ENCODE measurements at places on chromosomes 11 and 22. TPM values are rescaled to one million over a fixed set of nuclear protein-coding genes. Genes with fewer than 3 reads are reported as not detected.
A peak's percentile ranks its signal among the peaks of the same experiment; 100 is the strongest.

SLC22A25 gene
- total RNA-seq: not detected

JHY gene
- 7.3 TPM for total RNA-seq

DNA sequence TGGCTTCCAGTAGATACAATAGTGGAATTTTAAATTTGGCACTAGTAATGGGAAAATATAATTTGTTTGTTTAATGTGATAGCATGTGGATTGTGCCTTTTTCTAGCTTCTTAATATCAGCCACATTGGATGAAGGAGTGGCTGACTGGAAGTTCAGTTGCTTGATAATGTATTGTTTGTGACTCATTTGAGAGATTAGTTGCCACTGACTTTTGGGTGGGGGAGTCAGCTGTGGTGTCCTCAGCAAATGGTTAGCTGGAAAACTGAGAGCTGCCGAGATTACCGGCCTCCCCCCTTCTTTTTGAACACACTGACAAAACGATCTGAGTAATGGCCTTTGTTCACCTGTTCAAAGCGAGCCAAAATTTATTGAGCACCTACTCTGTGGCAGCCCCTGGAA is 5.5 kb downstream of the JAM3 start:
- H3K4me3 ChIP-seq: no peak overlapping the region
- DNase-seq: peak; percentile 20
- H3K27ac ChIP-seq: no peak overlapping the region
- no peaks in the 10 kb centered on the region for H3K27me3 ChIP-seq

DNA sequence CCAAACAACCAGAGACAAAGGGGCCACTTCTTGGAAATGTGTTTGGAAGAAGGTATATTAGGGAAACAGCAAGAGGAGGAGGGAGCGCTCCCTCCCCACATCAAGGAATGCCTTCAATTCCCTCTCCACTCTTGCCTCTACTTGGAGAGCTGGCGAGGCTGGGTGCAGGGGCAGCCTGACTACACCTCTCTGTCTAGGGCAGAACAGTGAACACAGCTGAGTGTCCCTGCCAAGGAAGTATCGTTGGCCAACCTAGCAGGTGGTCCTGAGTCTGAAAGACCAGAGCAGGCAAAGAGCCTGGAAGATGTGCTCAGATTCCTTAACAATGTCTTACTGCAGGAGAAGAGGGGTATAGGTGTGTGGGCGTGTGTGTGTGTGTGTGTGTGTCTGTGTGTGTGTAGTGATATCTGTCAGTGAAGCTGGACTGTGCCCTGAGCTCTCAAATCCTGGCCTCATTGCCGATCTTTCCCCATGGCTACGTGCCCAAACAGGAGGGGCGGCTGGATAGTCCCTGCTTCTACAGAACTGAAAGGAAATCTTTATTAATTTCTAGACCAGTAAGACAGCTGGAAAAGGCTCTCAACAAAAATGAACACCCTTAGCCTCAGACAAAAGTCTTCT is 46.8 kb downstream of the PAMR1 start:
- H3K4me1 ChIP-seq: peaks cover 9% of the 10 kb centered on the region
- H3K27ac ChIP-seq: no peak overlapping the region
- H3K4me3 ChIP-seq: no peak overlapping the region
- H3K27me3 ChIP-seq: no peaks in the 10 kb centered on the region
- no peak for DNase-seq
- peaks cover 12% of the 10 kb centered on the region for H3K36me3 ChIP-seq

RTN4RL2 gene
- total RNA-seq: 0.32 TPM

GRCh38 chr11:94090401-94090800 is 38.2 kb upstream of the PANX1 start:
- H3K27ac ChIP-seq: no peak overlapping the region
- H3K27me3 ChIP-seq: no peaks in the 10 kb centered on the region

DNA sequence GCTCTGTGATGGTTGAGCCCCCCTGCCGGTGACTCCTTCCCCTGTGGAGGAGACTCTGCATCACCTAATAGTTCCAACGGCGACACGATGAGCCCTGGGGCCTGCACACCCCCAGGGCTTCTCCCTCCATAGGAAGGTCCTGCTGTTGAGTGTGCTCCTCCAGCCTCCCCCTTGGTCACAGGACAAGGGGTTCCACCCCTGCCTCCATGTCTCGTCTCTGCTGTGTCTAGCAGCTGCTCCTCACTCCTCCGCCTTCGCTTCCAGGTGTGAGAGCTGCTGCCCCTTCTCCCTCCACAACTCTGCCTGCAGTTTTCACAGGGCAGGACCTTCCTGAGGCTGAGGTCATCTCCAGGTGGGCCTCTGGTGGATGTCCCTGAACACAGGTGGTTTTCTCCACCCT is 1416.1 kb downstream of the TBC1D22A start:
- no peak overlapping the region for H3K4me3 ChIP-seq
- no peaks in the 10 kb centered on the region for H3K36me3 ChIP-seq
- H3K27ac ChIP-seq: no peak overlapping the region
- H3K4me1 ChIP-seq: no peaks in the 10 kb centered on the region
- DNase-seq: no peak

- no peaks in the 10 kb centered on the region for H3K36me3 ChIP-seq
- DNase-seq: no peak
- no peak overlapping the region for H3K4me3 ChIP-seq
- H3K4me1 ChIP-seq: no peaks in the 10 kb centered on the region
- H3K27me3 ChIP-seq: peaks cover 88% of the 10 kb centered on the region
- no peak overlapping the region for H3K27ac ChIP-seq
Measured at GRCh38 chr11:131546218-131546895, 175.9 kb downstream of the NTM start.

RASGRP2 gene
- not detected for total RNA-seq

TMEM135 gene
- 11.0 TPM for total RNA-seq

DNA sequence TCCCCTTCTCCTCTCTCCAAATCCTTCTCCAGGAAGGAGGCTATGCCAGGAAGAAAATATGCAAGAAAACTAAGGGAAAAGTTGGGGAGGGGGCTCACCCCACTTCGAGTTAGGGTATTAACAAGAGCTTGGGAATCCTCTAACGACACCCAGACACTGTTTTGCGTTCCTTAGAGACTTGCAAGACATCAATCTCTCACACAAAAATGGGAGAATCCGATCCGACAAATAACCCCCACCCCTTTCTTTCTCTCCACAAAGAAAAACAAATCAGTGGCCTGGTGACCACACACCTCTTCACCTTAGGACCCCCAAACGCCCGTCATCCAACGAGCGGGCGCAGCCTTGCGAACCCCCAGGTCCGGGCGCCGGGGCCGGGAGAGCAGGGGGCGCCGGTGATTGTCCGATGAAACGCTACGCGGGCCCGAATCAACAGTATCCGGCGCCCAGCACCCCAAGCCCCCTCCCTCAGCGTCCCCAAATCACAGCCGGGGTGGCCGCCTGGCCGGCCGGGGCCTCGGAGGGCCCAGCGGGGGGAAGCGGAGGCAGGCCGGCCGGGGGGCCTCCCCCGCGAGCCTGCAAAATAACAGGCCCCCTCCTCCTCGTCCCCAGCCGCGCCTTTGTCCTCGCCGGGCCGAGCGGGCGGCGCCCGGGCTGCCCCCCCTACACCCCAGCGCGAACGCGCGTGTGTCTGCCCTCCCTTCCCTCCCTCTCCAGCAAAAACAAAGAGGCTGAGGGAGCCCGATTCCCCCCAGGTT is 690 bp downstream of the CSNK1E start:
- DNase-seq: peak; percentile 84
- peak overlapping the region; percentile 96 for H3K27ac ChIP-seq
- no peaks in the 10 kb centered on the region for H3K27me3 ChIP-seq
- H3K4me1 ChIP-seq: peaks cover 44% of the 10 kb centered on the region

LGR4 gene
- total RNA-seq: 59.2 TPM

DNA sequence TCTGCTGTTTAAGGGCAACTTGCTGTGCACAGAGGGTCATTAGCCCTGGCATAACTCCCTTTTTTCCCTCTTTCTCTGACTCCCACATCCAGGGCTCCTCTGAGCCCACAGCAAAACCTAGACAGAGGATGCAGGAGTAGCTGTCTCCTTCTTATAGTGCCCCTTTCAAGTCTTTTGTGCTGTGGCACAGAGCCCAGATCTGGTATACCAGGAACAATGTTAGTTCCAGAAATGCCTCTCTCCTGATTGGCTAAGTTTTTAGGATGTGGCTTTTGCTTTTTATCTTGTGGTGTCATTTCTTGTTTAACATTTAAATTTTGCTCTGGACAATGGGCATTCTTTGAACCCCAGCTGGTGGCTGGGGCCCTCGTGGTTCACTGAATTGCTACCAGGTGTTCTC is 25.6 kb upstream of the RRM1 start:
- no peak overlapping the region for H3K27ac ChIP-seq
- no peaks in the 10 kb centered on the region for H3K36me3 ChIP-seq
- H3K4me3 ChIP-seq: no peak overlapping the region
- DNase-seq: no peak

DNA sequence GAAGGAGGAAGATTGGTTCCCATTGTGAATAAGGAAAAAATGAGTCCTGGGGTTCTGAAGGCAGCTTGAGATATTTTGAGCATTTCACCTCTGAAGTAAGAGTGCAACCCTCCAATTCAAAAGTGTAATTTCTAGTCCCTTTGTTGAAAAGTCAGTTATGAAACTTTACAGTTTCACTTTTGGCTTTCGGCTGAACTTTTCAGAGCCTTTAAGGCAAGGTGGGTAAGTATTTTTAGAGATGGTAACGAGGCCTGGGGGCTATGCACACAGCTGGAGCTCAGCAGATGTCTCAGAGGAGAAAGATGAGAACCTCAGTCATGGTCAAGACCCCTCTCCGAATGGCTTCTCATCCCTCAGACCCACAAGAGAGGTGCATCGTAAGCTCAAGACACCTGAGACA is 267.6 kb downstream of the KIRREL3 start:
- no peaks in the 10 kb centered on the region for H3K4me1 ChIP-seq
- no peaks in the 10 kb centered on the region for H3K27me3 ChIP-seq
- no peak overlapping the region for H3K27ac ChIP-seq
- DNase-seq: no peak
- no peaks in the 10 kb centered on the region for H3K36me3 ChIP-seq

DNA sequence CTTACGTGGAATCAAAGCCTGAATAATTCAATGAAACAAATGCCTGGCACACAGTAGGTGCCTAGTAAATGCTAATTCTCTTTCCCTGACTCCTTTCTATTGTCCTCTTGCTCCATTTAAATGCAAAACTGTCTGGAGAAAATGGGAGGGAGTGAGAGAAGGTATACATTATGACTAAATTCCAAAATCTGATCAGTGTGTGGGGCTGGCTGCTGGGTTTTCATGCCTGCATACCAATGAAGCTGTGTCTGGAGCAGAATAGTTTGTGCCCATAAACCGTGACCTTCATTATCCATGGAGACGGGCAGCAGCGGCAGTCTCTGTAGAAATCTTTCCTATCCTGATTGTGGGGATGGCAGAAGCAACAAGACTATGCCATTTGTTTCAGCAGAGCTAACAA is 223.4 kb upstream of the ZBED5 start:
- no peak overlapping the region for H3K4me3 ChIP-seq
- DNase-seq: no peak
- no peaks in the 10 kb centered on the region for H3K36me3 ChIP-seq

ALX4 gene
- total RNA-seq: not detected

- H3K36me3 ChIP-seq: no peaks in the 10 kb centered on the region
- no peaks in the 10 kb centered on the region for H3K4me1 ChIP-seq
- H3K27ac ChIP-seq: no peak overlapping the region
Measured at GRCh38 chr11:113967361-113967760, 7.5 kb upstream of the HTR3A start.

- H3K36me3 ChIP-seq: no peaks in the 10 kb centered on the region
- no peak overlapping the region for H3K4me3 ChIP-seq
- H3K27ac ChIP-seq: no peak overlapping the region
- DNase-seq: peak; percentile 20
- peaks cover 19% of the 10 kb centered on the region for H3K4me1 ChIP-seq
Measured at GRCh38 chr11:58919561-58919960, 19.7 kb upstream of the GLYATL1 start.

BTBD18 gene
- not detected for total RNA-seq

- no peak overlapping the region for H3K27ac ChIP-seq
- no peaks in the 10 kb centered on the region for H3K36me3 ChIP-seq
- no peak for DNase-seq
- H3K27me3 ChIP-seq: no peaks in the 10 kb centered on the region
Measured at GRCh38 chr22:23745791-23746190, 5.1 kb downstream of the ZNF70 start.

GRCh38 chr22:30036656-30037055 is 43.6 kb upstream of the HORMAD2 start:
- peaks cover 20% of the 10 kb centered on the region for H3K4me1 ChIP-seq
- H3K27ac ChIP-seq: no peak overlapping the region
- no peak overlapping the region for H3K4me3 ChIP-seq
- no peaks in the 10 kb centered on the region for H3K27me3 ChIP-seq
- H3K36me3 ChIP-seq: no peaks in the 10 kb centered on the region

GRCh38 chr11:122004446-122004845 is 111.6 kb downstream of the BLID start:
- no peak overlapping the region for H3K4me3 ChIP-seq
- H3K4me1 ChIP-seq: peaks cover 8% of the 10 kb centered on the region
- H3K27me3 ChIP-seq: no peaks in the 10 kb centered on the region
- no peak for DNase-seq
- H3K27ac ChIP-seq: no peak overlapping the region

OR8B8 gene
- not detected for total RNA-seq

DNA sequence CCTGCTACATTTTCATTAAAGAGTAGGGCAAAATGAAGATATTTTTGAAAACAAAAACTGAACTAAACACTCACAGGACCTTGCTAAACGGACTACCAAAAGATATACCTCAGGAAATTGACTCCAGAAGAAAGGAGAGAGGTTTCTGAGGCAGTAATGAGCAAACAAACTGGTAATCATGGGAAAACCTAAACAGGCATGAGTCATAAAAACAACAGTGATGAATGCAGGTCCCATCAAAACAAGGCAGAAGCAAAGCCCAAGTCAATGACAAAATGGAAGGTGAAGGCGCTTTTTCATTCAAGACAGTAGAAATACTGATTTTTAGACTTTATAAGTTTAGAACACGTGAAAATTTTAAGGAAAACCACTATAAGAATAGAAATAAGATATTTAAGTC is 104.5 kb downstream of the EFCAB6 start:
- no peaks in the 10 kb centered on the region for H3K36me3 ChIP-seq
- peak; percentile 24 for DNase-seq
- no peak overlapping the region for H3K27ac ChIP-seq
- no peak overlapping the region for H3K4me3 ChIP-seq
- H3K4me1 ChIP-seq: no peaks in the 10 kb centered on the region
- no peaks in the 10 kb centered on the region for H3K27me3 ChIP-seq

TNNT3 gene
- not detected for total RNA-seq

THAP7 gene
- 19.5 TPM for total RNA-seq

- no peak for DNase-seq
- no peaks in the 10 kb centered on the region for H3K36me3 ChIP-seq
- no peaks in the 10 kb centered on the region for H3K4me1 ChIP-seq
- H3K27ac ChIP-seq: no peak overlapping the region
- no peaks in the 10 kb centered on the region for H3K27me3 ChIP-seq
Measured at GRCh38 chr11:77200351-77201268, 72.6 kb downstream of the MYO7A start.

GRCh38 chr11:75268626-75269366 is 28.2 kb downstream of the TPBGL start:
- H3K27ac ChIP-seq: no peak overlapping the region
- no peak overlapping the region for H3K4me3 ChIP-seq
- no peaks in the 10 kb centered on the region for H3K4me1 ChIP-seq
- no peak for DNase-seq
- no peaks in the 10 kb centered on the region for H3K27me3 ChIP-seq
